Progenitor cell of endocrine pancreas (in vitro differentiated cells): ENCODE measurements at places on chromosomes 6 and 20.

DNA sequence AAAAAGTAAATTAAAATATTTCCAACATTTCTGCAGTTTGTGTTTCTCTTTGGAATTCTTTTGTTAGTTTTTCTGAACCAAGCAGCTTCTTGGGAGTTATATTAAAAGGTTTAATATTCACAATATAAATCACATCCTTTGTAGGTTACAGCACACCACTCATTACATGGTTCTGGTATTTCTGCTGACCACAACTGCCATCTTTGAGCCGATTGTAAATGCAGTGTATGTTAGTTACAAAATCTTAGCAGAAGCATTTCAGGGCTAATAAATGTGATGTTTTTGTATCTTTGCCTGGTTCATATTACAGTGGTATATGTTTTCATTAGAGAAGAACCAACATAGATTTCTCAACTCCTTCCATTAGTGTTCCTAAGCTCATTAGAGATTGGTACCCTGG, 19.1 kb upstream of the TSHZ2 start:
- no peak for DNase-seq

DNA sequence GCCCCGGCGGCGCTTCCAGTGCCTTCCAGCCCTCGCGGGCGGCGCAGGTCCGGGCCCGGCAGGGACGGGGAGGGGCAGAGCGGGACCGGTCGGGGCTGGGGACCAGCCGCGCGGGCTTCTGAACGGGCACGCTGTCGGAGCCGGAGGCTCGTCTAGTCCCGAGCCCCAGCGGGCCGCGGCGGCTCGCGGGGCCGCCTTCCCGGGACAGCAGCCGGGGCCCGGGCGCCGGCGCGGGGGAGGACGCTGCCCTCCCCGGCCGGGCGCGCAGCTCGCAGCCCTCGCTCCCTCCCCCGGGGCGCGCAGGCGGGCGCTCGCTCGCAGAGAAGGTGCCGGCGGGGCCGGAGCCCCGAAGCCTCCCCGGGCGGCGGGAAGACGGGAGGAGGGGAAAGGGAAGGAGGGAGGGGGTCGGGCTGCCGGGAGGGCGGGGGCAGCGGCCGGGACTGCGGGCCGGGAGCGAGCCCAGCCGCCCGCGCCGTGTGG, 696 bp upstream of the SIRPA start:
- DNase-seq = peak; percentile 58

- DNase-seq = no peak
These were observed 20.0 kb upstream of the GSTA3 start for GRCh38 chr6:52929321-52930164.

- DNase-seq = no peak
These were observed 3.4 kb downstream of the TRIM10 start for GRCh38 chr6:30157581-30157980.

DNA sequence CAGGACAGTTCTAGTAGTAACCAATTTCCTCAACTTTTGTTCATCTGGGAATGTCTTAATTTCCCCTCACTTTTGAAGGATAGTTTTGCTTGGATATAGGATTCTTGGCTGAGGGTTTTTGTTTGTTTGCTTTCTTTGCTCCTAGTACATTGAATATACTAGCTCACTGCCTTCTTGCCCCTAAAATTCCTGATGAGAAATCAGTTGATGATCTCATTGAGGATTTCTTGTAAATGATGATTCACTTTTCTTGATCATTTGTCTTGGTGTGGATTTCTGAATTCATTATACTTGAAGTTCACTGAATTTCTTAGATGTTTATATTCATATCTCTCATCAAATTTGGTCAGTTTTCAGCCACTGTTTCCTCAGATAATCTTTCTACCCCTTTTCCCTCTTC, 49.1 kb upstream of the PRDM1 start:
- no peak for DNase-seq

DNA sequence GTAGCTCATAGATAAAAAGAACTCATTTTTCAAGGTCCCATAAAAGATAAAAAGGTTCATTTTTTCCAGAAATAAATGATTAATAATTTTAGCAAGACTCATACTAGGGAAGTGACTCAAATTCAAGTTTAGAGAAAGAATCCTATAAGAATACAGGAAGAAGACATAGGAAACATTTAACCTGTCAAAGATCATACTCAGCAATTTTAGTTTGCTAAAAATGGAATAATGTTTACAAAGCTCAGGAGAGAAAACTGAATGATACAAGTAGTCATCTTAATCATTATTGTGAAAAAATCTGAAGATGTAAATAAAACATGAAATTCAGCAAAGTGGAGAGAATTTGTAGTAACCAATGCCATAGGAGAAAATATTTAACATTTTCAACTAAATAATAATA, 926.6 kb downstream of the TBC1D32 start:
- DNase-seq = no peak

DNA sequence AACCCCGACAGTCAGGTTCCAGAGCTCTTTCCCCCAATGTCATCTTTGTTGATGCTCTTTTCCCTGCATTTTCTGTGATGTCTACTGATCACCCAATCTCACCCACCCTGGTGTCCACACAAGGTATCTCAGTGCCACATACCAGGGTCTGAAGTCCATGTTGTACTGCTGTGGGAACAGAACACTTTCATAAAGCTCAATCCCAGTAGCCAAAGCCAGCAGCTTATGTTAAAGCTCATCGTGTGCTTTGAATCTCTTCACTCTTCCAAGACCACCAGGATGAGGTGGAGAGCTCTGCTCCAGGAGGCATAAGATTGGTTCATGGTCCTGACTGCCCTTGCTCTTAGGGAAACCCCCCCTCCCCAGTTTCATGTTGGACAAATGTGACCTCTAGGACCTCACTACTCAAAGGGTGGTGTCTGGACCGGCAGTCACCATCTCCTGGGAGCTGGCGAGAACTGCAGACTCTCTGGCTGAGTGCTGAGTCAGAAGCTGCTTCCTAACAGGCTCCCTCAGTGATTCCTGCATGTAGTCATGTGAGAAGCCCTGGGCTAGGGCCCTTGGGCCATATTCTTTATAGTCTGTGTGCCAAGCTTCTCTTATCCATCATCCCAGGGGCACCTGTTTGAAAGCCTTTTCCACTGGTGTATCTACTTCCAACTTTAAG, 13.4 kb upstream of the CPNE5 start:
- no peak for DNase-seq

DNA sequence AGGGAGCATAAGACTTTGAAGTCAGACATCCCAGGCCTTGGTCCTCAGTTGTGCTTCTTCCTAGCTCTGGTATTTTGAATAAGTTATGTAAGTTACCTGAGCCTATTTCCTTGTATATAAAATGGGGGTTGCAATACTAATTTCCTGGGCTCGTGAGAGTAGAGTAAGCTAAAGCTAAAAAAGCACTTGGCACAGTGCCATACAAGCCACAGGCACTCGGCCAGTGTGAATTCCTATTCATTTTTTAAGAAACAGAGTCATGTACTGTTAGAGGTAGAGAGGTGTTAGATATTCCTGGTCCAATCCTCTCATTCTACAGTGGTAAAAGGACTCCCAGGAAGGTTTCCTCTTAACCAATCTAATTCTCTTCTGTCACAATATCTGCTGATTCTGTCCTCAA, 79.6 kb upstream of the EPB41L1 start:
- no peak for DNase-seq

- no peak for DNase-seq
These were observed 28.2 kb downstream of the CGA start for GRCh38 chr6:87066449-87067333.
